ENCODE measurements at places on chromosomes 1 and 21. TPM values are rescaled to one million over a fixed set of nuclear protein-coding genes. Genes with fewer than 3 reads are reported as not detected.

COP1 gene
- total RNA-seq = 69.6 TPM

PGLYRP4 gene
- total RNA-seq = not detected

TRABD2B gene
- 0.56 TPM for total RNA-seq

PLEKHG5 gene
- total RNA-seq = 8.9 TPM

MTFR1L gene
- total RNA-seq = 99.2 TPM

COL8A2 gene
- 5.7 TPM for total RNA-seq

OLIG2 gene
- total RNA-seq = not detected

GREM2 gene
- 1.2 TPM for total RNA-seq

MYOM3 gene
- 0.11 TPM for total RNA-seq

EIF3I gene
- 383 TPM for total RNA-seq

RNF186 gene
- total RNA-seq = not detected

HSPA13 gene
- 19.9 TPM for total RNA-seq

CFAP74 gene
- not detected for total RNA-seq

ANKRD35 gene
- total RNA-seq = 1.5 TPM

All from thyroid gland (tissue), 4 donors.